ENCODE measurements at places on chromosomes 11 and 22.

DNA sequence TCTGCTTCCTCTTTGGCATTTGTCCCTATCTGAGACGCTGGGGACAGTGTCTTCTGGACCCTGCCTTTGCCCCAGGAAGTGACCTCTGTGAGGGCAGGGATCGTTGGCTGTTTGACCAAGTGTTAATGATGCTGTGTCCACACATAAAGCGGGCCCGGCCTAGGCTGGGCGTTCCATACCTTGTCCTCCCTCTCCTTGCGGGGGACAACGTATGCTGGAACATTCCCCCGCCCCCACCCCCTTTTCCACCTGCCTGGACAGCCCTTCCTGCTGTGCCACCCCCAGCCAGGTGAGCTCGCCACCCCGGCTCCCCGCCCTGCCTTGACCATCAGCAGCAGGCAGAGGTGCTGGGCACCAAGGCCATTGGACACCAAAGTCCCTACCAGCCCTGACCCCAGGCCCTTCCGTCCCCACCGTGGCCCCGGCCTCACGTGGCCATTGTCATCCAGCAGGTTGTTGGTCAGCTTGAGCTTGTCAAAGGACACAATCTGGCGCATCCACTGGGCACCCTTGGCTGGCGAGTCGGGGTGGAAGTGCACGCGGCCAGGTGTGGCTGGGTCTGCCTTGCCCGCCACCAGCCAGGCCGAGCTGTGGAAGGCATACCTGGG, 4.1 kb upstream of the NUDT8 start:
- DNase-seq, result no peak

DNA sequence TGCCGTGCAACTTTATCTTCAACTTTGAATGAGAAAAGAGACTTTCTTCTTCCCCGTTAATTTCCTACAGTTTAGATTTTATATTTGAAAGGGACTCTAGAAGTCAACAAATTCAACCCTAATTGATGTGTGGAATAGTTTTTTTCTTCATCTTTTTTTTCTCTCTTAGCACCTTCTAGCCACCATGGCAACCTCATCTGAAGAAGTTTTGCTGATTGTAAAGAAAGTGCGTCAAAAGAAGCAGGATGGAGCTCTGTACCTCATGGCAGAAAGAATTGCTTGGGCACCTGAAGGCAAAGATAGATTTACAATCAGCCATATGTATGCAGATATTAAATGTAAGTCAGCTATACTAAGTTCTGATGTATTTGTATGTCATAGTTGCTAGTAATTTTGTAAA, 10.5 kb downstream of the GTF2H1 start:
- DNase-seq, result no peak

DNA sequence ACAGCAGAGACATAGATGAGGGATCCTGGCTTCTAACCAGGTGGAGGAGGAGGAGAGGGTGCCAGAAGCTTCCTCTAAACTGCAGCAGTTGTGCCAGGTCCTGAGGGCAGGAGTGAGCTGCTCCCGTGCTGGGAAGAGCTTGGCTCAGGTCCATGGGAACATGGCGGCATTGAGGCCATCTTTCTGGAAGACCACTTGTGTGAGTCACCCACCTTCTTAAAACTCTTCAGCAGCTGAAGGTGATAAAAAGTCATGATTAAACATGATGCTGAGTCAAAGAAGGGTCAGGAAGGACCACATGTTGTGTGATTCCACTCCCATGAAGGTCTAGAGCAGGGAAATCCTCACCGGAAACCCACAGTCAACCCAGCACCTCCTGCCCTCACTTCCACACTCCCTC, 35.1 kb downstream of the LINC01488 start:
- no peak for DNase-seq

DNA sequence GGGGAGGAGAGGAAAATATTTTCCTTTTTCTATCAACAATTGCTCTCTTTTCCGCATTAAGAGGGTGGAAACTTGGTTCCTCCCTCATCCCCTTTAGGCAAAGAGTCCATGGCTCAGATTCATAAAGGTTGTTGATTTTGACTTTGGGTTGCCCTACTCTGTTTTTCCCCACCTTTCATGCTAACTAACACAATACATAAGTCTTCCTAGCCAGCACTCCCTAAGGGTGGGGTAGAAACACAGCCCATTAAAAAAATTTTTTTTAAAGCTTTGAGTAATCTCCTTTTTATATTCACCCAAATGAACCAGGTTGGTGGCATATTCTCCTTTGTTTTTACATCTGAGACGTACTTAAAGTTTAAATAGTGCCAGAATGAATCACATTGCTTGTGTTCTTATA, 20.0 kb upstream of the LIN7C start:
- no peak for DNase-seq

DNA sequence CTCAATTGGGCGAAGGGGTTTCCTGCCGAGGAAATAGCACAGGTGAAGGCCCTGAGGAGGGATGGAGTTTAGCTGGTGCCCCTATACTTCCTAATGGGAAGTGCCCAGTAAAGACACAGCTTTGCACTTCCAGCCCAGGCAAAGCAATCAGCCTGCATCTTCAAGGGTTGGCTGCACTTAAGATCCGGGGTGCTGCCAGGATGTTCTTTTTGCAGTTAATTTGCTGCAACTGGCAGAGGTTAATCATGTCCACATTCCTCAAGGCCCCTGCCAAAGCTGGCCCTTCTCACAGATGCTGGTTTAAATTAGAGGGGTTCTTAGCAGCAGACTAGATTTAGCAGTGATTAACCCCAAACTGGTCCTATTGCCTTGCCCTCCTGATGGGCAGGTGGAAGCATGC, 137.7 kb upstream of the NAV2 start:
- DNase-seq, result no peak

Data from KG1 (cell line).